ENCODE measurements at places on chromosomes 16 and 17.

DNA sequence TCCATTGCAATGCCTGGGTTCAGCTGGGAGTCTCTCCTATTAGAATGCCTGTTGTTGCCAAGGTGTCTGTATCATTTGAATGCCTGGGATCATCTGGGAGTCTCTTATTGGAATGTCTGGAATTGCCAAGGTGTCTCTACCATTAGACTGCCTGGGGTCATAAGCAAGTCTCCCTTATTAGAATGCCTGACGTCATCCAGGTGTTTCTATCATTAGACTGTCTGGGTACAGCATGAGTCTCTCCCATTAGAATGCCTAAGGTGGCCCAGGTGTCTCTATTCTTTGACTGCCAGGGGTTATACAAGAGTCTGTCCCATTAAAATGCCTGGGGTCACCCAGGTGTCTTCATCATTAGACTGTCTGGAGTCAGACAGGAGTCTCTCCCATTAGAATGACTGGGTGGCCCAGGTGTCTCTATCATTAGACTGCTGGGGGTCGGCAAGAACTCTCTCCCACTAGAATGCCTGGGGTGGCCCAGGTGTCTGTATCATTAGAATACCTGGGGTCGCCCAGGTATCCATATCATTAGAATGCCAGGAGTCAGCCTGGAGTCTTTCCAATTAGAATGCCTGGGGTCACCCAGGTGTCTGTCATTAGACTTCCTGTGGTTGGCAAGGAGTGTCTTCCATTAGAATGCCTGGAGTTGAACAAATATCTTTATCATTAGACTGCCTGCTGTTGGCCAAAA, 2274.0 kb downstream of the TP53TG3F start:
- H3K27ac ChIP-seq: no peak overlapping the region
- H3K27me3 ChIP-seq: no peaks in the 10 kb centered on the region
- DNase-seq: no peak

DNA sequence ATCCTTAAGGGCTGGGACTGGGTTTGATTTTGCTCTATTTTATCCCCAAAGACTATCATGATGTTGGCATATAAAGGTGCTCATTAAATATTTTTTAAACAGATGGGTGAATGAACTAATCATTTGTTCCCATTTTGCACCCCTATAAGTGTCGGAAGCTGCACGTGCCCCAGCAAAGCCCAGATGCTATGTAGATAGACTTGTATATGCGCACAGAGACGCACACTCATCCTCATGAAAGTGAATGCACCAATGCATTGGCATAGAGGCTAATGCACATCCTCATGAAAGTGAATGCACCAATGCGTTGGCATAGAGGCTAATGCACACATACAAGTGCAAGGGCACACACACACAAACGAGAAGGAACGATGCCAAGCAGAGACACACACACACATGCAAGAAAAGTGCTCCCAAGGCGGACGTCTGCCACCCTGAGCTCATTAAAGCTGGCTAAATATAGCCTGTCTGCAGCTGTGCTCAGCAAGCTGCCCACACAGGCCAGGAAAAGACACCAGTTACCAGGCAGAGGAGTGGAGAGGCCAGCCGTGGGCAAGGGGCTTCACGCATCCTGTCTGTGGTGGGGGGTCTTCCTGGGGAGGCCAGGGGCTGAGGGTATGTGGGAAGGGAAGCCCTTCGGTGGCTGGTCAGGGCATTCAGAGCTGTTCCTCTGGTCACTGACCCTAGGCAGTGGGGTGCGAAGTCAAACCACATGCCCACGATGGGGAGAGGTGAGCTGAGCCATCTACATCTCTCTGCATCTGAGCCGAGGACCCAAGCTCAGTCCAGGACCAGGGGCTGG, 52.6 kb downstream of the PIMREG start:
- no peak for DNase-seq
- no peak overlapping the region for H3K4me3 ChIP-seq
- H3K27me3 ChIP-seq: no peaks in the 10 kb centered on the region
- H3K4me1 ChIP-seq: no peaks in the 10 kb centered on the region

DNA sequence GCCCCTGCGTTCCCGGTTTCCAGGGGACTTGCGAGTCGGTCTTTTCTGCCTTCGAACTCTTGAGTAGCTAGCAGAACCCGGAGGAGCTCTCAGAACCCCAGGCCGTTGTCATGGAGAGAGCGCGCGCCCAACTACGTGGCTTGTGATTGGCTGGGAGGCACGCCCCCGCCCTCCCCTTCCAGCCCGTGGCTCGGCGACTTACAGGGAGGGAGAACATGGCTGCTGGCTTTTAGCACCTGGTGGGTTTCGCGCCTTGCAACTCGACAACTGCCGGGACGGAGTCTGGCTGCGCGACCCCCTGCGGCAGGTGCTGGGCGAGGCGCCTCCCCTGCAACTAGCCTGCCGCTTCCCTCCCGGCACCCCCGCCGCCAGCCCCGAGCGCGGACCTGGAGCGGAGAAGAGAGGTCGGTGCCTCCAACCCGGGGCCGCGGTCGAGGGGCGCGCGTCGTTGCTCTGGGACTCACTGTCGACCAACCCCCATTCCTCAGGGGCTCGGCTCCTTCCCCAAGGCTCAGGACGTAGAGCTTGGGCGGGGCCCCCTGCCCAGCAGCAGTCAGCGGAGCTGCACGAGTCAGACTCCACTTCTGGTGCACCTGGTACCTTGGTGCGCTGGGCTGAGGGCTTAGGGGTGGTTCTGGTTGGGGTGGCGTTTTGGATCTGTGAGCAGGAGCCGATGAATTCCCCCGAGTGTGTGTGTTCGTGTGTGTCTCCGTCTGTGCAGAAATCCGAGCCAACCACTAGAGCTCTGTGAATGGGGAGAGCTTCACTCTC, 9.0 kb upstream of the ZFP90 start:
- H3K4me1 ChIP-seq: peaks cover 17% of the 10 kb centered on the region
- H3K4me3 ChIP-seq: peak overlapping the region; percentile 45
- H3K36me3 ChIP-seq: no peaks in the 10 kb centered on the region
- H3K27ac ChIP-seq: no peak overlapping the region
- H3K27me3 ChIP-seq: no peaks in the 10 kb centered on the region
- peak; percentile 80 for DNase-seq

- no peak for DNase-seq
- H3K4me1 ChIP-seq: no peaks in the 10 kb centered on the region
- no peak overlapping the region for H3K27ac ChIP-seq
- H3K36me3 ChIP-seq: no peaks in the 10 kb centered on the region
- H3K4me3 ChIP-seq: no peak overlapping the region
Measured at GRCh38 chr17:49277638-49278037, 47.1 kb upstream of the PHOSPHO1 start.

DNA sequence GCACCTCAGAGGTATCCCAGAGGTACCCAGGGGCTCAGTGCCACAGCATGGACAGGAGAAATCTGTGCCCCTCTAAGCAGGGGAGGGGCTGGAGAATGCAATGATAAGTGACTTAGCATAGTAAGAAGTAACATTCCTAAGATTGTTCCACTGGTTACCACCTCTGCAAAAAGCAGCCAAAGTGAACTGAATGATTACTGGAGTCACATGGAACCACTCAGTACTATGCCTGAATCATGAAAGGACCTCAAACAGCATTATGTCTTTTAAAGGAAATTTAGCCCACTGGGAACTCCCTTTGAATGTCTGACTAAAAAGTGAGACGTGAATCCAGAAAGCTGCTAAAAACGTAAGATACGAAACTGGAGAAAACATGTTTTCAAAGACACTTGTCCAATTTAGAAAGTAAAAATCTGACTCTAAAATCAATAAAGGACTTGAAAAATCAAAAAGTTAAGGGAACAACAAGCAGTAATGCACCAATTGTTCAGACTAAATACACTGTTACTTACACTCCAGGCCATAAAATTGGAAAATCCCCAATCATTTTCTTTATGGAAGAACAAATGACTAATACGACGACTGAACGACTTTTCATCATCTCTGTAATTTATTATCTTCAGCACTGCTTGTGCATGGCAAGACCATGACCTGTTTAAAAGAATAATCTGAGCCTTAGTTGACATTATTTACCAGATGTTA, 38.6 kb downstream of the LITAFD start:
- H3K4me1 ChIP-seq: no peaks in the 10 kb centered on the region
- no peak overlapping the region for H3K4me3 ChIP-seq
- H3K36me3 ChIP-seq: peaks cover 98% of the 10 kb centered on the region
- no peak overlapping the region for H3K27ac ChIP-seq
- no peaks in the 10 kb centered on the region for H3K27me3 ChIP-seq
- DNase-seq: no peak

DNA sequence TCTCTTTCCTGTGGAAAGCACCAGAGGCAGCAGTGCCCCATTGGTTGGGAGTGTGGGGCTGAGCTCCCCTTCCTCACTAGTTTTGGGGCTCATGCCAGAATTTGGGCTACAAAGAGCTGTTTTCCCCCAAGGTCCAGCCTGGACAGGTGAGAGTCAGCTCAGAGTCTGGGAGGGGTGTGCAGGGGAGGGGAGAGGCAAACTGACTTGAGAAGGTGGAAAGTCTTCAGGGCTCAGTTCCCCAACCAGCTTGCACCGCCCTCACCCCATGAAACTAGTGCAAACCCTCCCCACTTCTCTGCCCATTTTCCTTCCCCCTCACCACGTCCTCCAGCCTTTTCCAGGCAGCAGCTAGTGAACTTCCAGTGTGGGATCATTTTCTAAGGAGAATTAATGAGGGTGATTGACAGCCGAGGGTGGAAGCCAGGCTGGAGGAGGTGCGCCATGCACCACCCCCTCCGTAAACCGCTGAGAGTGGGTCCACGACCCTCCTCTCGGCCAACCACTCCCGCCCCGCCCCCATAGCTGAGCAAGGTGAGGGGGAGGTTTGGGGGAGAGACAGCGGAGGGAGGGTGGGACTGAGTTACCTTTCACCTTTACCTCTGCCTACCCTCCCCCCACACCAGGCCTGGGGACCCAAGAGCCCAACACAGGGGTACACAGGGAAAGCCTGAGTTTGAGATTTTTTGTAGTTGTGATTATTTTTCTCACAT, 6.2 kb upstream of the DLX4 start:
- no peak overlapping the region for H3K27ac ChIP-seq
- no peak overlapping the region for H3K4me3 ChIP-seq
- peaks cover 35% of the 10 kb centered on the region for H3K27me3 ChIP-seq
- H3K36me3 ChIP-seq: no peaks in the 10 kb centered on the region

- no peaks in the 10 kb centered on the region for H3K4me1 ChIP-seq
- H3K27ac ChIP-seq: no peak overlapping the region
- no peak for DNase-seq
Measured at GRCh38 chr17:31320791-31321190, 631 bp downstream of the EVI2A start.

DNA sequence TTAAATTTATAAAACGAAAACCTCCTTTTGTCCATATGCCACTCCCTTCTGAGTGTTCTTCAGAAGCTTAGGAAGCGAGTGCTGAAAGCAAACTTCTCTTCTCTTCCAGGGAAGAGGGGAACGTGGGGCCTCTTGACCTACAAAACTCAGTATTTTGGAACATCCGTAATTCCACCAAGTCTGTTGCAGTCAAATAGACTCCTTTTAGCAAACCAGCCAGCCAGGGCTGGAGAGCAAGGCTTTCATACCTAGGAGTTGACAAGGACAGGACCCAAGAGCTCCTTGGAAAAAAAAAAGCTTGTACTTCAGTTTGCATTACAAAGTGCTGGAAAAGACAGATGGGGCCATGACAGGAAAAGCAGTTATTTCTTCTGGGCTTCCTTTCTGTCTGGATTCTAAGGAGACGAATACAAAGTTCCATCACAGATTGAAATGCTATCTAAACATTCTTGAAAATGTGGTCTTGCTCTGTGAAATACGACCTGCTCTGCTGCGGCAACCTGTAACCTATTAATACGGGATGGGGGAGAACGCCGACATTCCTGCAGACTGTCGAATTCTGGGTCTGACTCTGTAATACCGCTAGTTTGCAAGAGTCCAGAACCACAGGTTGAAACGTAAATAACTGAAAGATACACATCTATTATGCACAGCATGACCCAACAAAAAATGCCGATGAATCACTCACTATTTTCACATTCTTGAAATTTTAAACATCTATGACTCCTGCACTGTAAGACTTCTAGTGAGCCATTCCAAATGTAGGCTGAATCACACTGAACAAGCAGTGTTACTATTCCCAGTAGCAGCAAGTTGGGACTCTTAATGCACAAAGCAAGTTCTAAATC, 20.6 kb downstream of the VPS53 start:
- H3K4me1 ChIP-seq: no peaks in the 10 kb centered on the region
- H3K27me3 ChIP-seq: no peaks in the 10 kb centered on the region
- H3K4me3 ChIP-seq: no peak overlapping the region

DNA sequence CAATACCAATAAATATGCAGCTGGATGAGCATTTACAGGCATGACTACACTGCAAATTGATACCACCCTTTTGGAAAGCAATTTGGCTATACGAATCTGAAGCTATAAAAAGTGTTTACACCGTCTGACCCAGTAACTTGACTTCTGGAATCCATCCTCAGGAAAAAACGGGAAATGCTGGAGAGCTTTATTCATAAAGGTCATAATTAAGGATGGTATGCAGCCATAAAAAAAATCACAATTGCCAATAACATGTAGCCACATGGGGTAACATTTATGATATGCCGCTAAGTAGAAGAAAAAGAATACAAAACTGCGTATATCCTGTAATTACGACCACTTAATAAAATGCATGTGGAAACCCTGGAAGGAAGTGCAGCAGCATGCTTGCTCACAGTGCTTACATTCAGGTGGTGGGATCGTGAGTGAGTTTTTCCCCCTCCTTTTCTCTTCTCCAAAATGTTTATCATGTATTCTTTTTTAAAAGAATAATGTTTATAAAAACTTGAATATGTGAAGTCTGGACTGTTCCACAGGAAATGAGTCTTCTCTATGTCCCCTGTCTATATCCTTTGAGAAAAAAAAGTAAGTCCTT, 34.2 kb downstream of the COPRS start:
- DNase-seq: no peak
- 0 out of 3 replicates have a peak, but pooled peaks cover 2% of the 10 kb centered on the region for H3K27me3 ChIP-seq
- peaks cover 4% of the 10 kb centered on the region for H3K4me1 ChIP-seq
- no peak overlapping the region for H3K27ac ChIP-seq
- H3K36me3 ChIP-seq: no peaks in the 10 kb centered on the region
- H3K4me3 ChIP-seq: no peak overlapping the region

DNA sequence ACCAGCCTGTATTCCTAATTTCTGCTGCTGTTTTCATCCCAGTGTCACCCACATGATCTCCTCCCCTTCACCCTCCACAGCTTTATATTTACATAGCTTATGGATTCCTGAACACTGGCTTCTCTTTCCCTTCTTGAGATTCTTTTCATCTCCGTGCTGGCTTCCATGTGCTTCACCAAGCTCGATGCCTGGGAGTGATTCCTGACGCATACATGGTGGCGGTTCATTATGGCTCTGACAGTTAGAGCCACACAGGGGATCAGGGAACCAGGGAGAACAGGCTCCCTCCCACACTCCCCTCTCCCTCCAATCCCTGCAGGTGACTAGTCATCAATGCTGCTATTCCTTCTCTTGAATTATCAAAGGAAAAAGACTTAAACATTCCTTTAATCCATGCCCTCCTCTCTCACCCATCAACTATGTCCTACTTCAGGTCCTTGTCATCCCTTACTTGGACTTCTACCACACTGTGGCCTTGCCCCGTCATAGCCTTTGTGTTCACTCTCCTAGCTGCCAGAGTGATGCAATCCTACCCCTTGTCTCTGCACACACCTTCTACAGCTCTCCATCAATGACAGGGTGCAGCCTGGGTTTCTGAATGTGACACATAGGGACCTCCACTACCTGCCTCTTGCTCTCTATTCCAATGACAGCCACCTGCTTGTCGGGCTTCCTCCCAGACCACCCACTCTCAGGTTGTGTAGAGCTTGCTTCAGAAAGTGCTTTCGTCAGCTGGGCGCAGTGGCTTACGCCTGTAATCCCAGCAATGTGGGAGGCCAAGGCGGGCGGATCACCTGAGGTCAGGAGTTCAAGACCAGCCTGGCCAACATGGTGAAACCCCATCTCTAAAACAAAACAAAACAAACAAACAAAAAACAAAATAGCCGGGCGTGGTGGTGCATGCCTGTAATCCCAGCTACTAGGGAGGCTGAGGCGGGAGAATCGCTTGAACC, 43.6 kb downstream of the MYH13 start:
- H3K27me3 ChIP-seq: no peaks in the 10 kb centered on the region
- H3K36me3 ChIP-seq: no peaks in the 10 kb centered on the region
- peaks cover 2% of the 10 kb centered on the region for H3K4me1 ChIP-seq
- DNase-seq: no peak
- H3K27ac ChIP-seq: no peak overlapping the region
- H3K4me3 ChIP-seq: no peak overlapping the region
